Activated T-cell treated with anti-CD3 and anti-CD28 coated beads for 4 hours (primary cell): ENCODE measurements at places on chromosomes 3 and 15.
A peak's percentile ranks its signal among the peaks of the same experiment; 100 is the strongest.

DNA sequence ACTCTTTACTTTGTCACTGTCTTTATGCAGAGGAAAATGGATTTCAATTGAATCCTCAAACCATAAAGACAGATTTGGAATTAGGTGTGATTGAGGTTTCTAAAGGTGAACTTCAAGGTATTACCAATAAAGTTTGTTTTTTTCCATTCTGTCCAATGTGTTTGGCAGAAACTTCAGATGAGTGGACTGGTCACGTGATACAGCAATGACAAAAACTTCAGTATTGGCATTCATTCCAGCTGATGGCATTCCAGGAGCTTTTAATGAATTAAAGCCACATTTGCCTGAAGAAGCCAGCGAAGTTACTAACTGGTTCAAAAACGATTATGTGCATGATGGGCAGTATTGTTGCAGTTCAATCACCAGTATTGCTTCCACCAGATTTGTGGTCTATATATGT, 4.5 kb upstream of the MASP1 start:
- no peak for DNase-seq

GRCh38 chr15:99732751-99733267, 428 bp downstream of the LYSMD4 start:
- no peak for DNase-seq

- no peak for DNase-seq
Observed at GRCh38 chr3:38843898-38844297, 27.9 kb upstream of the SCN10A start.

DNA sequence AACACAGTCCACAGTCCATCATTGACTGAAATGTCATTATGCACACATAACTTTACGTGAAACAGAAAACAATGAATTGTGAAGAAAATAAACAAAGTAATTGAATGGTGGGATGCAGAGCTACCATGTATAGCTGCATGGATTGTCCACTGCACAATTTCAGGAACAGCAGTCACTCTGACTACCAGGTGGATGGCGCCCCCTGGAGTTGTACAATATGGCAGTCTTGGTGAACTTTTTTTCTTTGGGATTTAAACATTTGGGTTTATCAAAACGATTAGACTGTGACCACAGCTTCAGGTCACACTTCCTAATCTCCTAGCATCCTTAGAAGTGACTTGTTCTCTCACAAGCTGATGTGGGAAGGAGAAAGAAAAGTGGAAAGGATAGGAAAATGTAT, 48.9 kb upstream of the TCF12 start:
- DNase-seq: no peak

- no peak for DNase-seq
Observed at GRCh38 chr3:167209011-167209410, 171.1 kb downstream of the ZBBX start.

- DNase-seq: no peak
Observed at GRCh38 chr15:86300390-86301125, 220.9 kb downstream of the AGBL1 start.

DNA sequence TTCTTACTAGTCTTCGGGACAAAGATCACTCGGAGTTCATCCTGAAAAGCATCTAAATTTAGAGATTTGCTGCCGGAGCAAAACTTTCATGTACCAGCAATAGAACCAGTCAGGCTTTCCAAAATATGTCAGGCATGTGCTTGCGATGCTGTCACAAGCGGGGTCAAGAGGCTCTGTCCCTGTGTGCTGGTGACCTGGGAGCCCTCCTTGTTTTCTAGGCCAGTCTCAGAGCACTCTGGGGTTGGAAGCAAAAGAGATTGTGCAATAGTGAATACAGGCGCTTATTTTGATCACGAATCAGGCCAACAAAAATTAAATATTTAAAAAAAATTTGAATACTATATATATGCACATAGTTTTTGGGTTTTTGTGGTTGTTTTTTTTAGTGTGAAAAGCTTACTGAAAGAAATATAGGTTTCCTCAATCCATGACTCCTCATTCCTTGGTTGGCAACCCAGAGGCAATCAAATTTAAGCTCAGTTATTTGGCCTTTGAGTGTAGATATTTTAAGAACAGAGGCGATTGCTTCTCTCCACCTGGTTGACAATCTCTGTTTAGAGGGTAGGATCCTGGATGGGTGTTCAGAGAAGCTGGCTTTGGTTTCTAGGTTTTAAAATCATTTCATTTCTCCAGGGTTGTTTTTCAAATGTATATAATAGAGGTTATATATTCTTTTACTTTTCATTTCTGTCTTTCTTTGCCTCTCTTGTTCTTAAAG, 8.4 kb upstream of the KLHL24 start:
- DNase-seq: no peak

- DNase-seq: no peak
Observed at GRCh38 chr3:163481738-163482137, 1596.6 kb downstream of the SI start.

DNA sequence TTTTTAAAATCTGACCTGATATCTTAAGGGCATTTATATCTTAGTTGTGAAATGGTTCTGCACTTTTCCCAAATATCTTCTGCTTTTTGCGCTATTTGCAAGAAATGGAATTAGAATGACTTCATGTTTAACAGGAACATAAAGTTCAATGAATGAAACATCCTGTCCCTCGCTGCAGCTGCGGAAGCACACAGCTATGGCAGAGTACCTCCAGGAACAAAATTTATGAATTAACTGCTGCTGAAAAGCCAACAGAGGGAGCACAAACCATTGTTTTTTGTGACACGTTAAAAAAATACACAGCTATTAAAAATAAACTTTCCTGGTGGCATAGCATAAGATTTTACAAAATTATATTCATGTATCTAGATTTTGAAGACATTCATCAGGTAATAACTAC, 404.4 kb upstream of the MDFIC2 start:
- DNase-seq: no peak

DNA sequence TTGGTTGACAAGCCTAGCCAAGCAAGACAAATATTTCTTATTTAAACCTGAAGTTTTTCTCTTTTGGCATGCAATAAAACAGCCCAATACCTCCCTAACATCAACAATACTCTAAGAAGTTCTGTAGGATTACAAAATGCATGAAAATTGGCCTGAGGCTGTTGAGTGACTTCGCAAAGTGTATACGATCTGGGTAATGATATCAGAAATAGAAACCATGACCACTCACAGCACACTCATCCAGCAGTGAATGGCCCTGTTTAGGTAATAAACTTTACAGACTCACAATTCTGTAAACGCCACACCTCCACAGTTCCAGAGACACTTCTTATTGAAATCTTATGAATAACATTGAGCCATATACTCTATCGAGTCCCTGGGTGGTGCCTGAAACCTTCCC, 83.0 kb upstream of the NAALADL2 start:
- DNase-seq: no peak

DNA sequence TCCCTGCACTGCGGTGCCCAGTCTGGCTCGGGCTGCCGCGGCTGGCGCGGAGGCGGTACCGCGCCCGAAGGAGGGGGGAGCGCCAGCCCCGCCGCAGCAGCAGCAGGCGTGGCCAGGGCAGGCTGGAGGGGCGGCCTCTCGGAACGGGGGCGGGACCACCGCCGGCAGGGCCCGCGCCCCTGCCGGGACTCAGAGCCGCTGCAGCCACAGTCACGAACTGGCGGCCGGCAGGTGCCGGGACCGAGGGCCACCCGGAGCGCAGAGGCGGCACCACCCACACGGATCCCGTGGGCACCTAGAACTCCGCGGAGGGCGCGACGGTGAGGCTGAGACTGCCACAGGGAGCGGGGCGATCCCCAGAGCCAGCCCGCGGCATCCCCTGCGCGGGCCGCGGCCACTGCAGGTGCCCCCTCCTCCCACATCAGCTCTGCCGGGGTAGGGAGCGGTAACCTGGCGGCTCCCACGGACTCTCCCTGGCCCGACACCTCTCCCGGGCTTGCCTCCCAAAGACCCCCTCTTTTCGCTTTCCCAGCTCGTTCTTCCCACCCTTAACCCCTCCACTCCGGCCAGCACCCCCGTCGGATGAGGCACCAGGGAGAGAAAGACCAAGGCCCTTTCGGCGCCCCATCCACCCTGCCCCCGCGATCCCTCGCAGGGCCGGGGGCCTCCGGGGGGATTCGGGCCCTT, at the start of gene VWA5B2:
VWA5B2 (plus strand) TSS at position 192 of the 687 bp plus-strand sequence. CDS start 944 bp downstream, outside the sequence.
- peak; percentile 39 for DNase-seq

DNA sequence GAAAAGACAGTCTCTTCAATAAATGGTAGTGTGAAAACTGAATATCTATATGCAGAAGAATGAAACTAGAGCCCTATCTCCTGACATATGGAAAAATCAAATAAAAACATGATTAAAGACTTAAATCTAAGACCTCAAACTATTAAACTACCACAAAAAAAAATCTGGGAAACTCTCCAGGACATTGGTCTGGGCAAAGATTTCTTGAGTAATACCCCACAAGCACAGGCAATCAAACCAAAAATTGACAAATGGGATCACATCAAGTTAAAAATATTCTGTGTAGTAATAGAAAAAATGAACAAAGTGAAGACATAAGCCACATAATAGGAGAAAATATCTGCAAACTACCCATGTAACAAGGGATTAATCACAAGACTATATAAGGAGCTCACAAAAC, 286.4 kb downstream of the TBC1D5 start:
- no peak for DNase-seq

GRCh38 chr15:66253418-66254088, at the start of gene MEGF11:
Gene MEGF11, minus strand, starts transcription at chr15:66253750. Its CDS starts 125,347 bp downstream, at chr15:66128403.
- no peak for DNase-seq

GRCh38 chr15:93223803-93224202, 134.8 kb upstream of the RGMA start:
- no peak for DNase-seq

DNA sequence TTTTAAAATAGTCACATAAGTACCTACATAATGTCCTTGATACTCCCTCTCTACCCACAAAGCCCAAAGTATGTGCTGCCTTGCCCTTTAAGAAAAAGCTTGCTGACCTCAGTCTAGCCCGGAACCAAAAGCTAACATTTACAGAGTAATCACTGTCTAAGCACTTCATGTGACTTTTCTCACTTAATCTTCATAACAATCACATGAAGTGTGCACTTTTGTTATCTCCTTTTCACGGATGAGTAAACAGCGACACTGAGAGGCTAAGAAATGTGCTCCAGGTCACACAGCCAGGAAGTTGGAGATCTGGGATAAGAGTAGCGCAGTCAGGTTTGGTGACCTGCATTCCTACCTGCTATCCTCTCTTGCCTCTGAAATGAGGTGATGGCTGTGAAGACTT, 194.0 kb downstream of the ITPR1 start:
- DNase-seq: no peak

GRCh38 chr15:96123630-96124187, 206.8 kb upstream of the NR2F2 start:
- DNase-seq: no peak

- DNase-seq: no peak
Observed at GRCh38 chr3:177449360-177450006, 252.2 kb upstream of the TBL1XR1 start.

GRCh38 chr15:49415638-49416037, 7.4 kb upstream of the FGF7 start:
- DNase-seq: no peak

GRCh38 chr3:32143849-32144757, 37.7 kb downstream of the GPD1L start:
- DNase-seq: peak; percentile 37

- DNase-seq: no peak
Observed at GRCh38 chr15:76991048-76991447, 3.9 kb upstream of the PSTPIP1 start.

DNA sequence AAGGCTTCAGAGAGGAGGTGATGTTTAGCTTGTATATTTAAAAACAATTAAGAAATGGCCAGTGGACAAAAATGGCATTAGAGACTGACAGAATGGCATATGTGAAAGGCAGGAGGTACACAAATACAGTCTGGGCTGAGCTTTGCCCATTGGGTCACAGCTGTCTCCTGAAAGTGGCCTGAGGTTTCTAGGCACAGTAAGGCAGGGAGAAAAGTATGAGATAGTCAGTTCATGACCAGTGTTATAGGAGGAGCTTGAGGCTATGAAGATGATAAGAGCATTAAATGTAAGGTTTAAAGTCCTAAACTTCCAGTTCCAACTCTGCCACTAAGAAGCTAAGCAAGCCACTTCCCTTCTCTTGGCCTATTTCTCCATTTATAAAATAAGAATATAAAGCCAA, 111.2 kb upstream of the SETMAR start:
- DNase-seq: no peak
